ENCODE measurements at places on chromosomes 3 and 15.

GRCh38 chr3:105579439-105579838 is 212.7 kb downstream of the ALCAM start:
- no peak for DNase-seq

GRCh38 chr3:2535206-2535605 is 436.5 kb downstream of the CNTN4 start:
- no peak for DNase-seq

DNA sequence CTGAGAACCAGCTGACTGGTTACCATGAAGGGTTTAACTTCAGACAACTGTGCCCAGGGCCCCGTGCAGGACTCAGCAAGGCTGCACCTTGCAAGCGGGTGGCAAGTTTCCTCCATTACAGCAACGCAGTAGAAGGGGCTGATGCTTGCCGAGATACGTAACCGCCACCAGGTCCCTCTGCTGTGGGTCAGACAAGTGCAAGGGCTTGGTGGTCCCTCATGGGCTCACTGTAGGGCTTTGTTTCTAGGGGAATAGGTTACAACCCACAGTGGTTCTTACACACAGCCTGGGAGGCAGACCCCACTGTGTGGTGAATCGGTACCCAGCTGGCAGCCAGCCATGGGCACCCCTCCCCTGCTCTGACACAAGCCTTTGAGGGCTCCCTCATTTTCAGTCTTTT is 15.5 kb upstream of the SNRPA1 start:
- DNase-seq: peak; percentile 53

GRCh38 chr3:79467721-79468120 is 300.1 kb downstream of the ROBO1 start:
- DNase-seq: no peak

GRCh38 chr3:23735062-23735461 is 70.7 kb upstream of the UBE2E1 start:
- DNase-seq: no peak

- peak; percentile 77 for DNase-seq
Measured at GRCh38 chr3:12662593-12663400, 1.1 kb downstream of the RAF1 start.

- DNase-seq: no peak
Measured at GRCh38 chr3:197068077-197068476, 38.5 kb upstream of the MELTF start.

DNA sequence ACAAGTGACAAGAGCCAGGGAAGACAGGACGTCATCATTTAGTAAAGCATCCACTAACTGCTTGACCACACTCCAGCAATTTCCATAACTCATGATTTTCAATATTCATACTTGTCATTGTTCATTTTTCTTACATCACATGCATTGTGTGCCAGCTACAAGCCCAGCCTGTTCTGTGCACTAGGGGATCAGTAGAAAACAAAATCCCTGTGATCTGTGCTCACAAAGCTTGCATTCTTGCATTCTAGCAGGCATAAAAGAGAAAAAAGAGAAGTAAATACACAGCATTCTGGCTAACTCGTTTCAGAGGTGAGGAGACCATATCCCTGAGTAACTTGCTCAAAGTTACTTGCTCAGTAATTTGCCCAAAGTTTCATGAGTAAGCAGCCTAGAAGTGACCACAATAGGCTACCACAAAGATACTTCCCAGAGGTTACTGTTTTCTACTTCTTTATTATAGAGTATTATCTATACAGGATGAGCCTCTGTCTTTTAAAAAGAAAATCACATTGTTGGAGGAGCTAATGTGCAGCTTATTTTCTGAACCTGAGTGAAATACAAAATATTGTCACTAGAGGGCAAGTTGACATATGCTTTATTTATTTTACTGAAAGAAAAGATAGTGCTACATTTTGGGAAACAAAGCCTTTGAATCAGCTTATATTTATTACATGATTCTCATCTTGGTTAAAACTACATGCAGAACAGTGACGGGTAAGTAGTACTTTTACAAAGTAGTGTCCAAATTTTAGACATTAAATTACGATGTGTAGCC is 701.4 kb upstream of the LMCD1 start:
- DNase-seq: no peak

DNA sequence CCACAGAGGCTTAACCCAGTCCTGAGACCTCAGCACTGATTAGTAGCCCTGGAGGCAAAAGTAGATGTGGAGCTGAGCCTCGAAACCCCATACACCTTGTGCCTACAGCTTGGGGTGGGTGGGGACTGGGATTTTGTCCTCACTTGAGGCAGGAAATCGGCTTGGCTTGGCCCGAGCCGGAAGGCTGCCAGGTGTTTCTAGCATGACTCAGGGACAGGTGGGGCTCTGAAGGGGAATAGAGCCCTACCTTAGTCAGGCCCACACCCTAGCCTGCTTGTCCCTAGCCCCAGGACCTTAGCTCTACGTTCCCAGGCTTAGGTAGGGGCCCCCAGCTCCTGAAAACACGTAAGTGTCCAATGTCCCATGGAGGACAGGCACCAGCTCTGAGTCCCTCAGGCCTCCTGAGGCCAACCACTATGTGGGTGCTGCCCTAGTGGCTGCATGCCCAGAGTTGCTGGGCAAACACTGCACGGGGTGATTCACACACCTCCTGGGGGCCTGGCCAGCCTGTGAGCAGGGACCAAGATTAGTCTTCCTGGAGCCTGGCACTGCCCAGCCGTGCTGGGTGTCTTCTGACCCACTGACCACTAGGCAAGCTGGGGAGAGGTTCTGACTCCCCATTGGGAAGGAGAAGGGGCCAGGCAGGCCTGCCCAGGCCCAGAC is 3.1 kb downstream of the MST1R start:
- no peak for DNase-seq

DNA sequence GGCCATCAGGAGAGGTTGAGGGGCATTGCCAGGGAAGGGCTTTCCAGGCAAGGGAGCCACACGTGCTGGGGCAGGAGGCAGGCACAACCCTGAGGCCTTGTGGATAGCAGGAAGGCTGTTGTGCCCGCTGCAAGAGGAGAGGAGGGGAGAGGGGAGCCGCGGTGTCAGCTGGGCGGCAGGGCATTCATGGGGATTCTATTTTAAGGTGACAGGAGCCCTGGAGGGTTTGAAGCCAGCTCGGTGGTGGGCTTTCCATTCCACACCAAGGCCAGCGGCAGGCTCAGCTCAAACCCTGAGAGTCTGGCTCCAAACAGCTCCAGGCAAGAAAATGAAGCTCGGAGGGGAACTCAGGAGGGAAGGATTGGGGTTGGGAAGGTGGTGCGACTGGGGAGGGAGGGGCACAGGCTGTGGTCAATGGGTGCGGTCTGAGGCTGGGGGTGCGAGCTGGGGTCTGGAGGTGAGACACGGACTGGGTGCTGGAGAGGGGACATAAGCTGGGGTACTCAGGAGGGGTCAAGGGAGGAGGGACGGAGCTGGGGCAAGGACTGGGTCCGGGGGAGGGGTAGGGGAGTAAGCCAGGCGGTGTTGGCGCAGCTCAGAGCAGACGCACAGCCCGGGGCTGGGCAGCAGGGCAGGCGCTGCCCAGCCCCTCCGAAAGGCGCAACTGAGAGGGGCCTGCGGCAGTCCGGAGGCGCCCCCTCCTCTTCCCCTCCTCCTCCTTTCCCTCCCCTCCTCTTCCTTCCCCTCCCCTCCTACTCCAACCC is 43.4 kb downstream of the TPRA1 start:
- DNase-seq: no peak
